ENCODE measurements at places on chromosomes 12 and 14. TPM values are rescaled to one million over a fixed set of nuclear protein-coding genes. Genes with fewer than 3 reads are reported as not detected.

The KRT7 gene
- total RNA-seq = 0.66 TPM

The VDR gene
- 2.7 TPM for total RNA-seq

The DNAJC22 gene
- 2.6 TPM for total RNA-seq

The RIMKLB gene
- total RNA-seq = 29.5 TPM

The CPSF2 gene
- 76.7 TPM for total RNA-seq

The LRRK2 gene
- 9.6 TPM for total RNA-seq

The PDE3A gene
- 1.4 TPM for total RNA-seq

The ZNF385A gene
- 1.2 TPM for total RNA-seq
